Ascending aorta (tissue), 2 donors: ENCODE measurements at places on chromosomes 13 and 19. TPM values are rescaled to one million over a fixed set of nuclear protein-coding genes. Genes with fewer than 3 reads are reported as not detected.
A peak's percentile ranks its signal among the peaks of the same experiment; 100 is the strongest.

DNA sequence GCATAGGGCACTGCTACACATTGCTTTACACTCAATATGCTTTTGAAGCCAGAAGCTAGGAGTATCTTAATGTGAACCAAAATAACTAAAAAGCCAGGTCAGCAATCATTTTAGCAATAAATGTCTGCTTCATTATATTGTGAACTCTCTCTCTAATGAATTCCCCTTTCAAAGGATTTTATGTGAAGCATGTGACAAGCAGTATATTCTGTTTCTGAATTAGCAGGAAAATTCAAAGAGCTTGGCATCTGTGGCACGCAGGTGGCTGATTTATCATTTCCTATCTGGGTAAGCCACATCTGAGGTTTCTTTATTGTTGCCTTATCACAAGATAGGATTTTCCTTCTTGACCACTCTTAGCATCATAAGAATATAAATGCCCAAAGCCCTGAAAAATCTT lies 56.8 kb upstream of the KLF12 start:
- DNase-seq = no peak

- DNase-seq = no peak
Observed at GRCh38 chr19:43779147-43779819, 1.5 kb downstream of the KCNN4 start.

DNA sequence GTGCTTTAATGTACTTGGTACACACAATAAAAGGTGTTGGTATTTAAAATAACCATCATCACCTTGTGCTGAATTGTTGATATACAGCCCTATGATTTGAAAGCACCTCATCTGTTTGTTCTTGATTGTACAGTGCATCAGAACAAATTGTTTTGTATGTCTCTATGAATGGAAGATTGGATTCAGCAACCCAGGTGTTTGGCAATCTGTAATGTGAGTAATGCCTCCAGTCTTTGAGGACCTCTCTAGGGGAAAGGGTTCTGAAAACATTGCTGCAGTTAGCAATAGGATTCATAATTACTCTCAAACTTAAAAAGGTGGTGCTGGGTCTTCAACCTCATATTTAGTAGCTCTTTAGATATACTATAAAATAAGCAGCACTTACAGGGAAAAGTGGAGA lies 341.8 kb downstream of the OXGR1 start:
- no peak for DNase-seq

DNA sequence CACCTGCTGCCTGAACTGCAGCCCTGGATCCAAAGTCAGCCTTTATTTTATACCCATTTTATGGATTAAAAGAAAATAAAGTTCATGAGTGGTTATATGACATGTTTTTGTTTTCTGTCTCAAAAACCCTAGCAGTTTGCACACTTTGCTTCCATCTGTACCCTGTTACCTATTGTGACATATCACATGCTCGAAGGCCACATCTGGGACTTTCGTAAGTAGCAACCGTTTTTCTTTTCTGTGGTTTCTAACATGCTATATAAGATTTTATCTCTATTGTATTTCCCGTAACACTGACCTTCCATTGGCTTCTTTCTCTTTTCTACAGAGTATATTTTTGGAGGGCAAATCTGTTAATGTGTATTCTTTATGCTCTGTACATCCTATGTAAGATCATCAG lies 1007.2 kb downstream of the PCDH9 start:
- no peak for DNase-seq

- DNase-seq = no peak
Observed at GRCh38 chr13:38766799-38767198, 79.9 kb downstream of the FREM2 start.

DNA sequence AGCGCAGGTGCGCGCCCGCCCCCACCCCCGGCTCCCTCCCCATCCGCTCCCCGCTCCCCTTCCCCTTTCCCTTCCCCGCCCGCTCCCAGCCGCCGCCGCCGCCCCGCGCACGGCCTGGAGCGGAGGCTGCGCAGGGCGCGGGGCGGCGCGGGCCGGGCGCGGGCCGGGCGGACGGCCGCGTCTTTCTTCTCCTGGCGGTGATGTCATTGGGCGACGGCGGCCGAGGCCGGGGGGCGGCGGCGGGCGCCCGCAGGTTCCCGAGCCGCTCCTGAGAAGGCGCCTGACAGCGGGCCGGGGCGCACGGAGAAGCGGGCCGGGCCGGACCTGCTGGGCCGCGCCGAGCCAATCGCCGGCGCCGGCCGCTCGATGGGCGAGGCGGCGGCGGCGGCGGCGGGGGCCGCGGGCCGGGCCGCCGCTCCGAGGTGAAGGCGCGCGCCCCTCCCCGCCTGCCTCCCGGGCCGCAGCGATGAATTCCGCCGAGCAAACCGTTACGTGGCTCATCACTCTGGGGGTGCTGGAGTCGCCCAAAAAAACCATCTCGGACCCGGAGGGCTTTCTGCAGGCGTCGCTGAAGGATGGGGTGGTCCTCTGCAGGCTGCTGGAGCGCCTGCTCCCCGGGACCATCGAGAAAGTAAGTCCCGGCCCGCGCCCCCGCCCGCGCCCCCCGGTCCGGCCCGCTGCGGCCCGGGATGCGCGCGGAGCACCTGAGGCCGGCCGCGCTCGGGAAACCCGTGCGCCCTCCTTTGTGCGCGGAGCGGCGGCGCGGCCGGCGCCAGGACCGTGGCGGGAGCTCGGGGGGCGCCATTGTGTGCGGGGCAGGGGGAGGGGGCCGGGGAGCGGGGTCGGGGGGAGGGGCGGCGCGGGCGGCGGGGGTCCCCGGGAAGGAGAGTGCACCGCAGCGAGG lies at the start of gene ARHGEF7:
Gene ARHGEF7 (plus strand): TSS at position 250 of the 904 bp plus-strand sequence. CDS start 217 bp downstream, at position 467.
- DNase-seq = no peak

GRCh38 chr13:26941345-26942174 lies 181.0 kb upstream of the GPR12 start:
- DNase-seq = peak; percentile 34

GRCh38 chr13:107641574-107641973 lies 573.8 kb downstream of the LIG4 start:
- no peak for DNase-seq

CEBPA gene
- 14.9 TPM for total RNA-seq

ZNF284 gene
- 0.21 TPM for total RNA-seq

CEACAM16 gene
- total RNA-seq = not detected
